Omental fat pad (tissue), 4 donors: ENCODE measurements at places on chromosomes 2 and 18.
A peak's percentile ranks its signal among the peaks of the same experiment; 100 is the strongest.

- no peak for DNase-seq
These were observed 108.4 kb upstream of the COPS8 start for GRCh38 chr2:236977063-236977851.

GRCh38 chr2:26396734-26397298 is 4.9 kb upstream of the DRC1 start:
- no peak for DNase-seq

DNA sequence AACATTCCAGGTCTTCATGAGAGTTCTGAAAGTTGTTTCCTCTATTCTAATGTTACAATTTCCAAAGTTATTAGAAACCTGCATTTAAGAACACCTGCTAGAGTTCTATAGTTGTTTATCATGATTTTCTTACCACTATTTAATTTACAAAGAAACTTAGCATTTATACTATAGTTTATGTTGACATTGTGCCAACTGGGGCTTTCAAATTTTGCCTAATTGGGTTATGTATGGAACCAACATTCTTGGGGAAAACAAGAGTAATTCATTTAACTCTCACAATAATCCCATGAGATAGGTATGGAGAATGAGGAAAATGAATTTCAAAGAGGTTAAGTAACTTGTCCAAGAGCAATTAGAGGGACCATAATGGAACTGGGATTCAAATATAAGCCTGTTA is 28.8 kb upstream of the ADCYAP1 start:
- no peak for DNase-seq

DNA sequence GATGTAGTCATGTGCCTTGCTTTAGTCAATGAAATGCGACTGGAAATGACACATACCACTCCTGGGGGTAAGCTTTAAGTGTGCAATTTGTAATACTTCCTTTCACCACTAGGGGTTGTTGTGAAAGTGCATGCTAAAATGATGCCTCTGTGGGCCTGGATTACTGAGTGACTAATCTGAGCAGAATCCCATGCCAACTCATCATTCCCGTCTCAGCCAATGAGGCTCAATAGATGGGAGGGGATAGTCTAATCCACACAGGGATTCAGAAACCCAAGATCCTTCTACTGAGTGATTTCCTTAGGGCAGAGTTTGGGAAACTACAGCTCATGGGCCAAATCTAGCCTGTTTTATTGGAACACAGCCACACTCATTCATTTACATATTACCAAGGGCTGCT is 54.0 kb downstream of the HRH4 start:
- no peak for DNase-seq

GRCh38 chr2:154452906-154453493 is 245.5 kb upstream of the KCNJ3 start:
- DNase-seq = no peak

GRCh38 chr2:141226560-141226959 is 904.3 kb downstream of the LRP1B start:
- DNase-seq = no peak

GRCh38 chr18:70059684-70060083 is 112.0 kb upstream of the CD226 start:
- no peak for DNase-seq

DNA sequence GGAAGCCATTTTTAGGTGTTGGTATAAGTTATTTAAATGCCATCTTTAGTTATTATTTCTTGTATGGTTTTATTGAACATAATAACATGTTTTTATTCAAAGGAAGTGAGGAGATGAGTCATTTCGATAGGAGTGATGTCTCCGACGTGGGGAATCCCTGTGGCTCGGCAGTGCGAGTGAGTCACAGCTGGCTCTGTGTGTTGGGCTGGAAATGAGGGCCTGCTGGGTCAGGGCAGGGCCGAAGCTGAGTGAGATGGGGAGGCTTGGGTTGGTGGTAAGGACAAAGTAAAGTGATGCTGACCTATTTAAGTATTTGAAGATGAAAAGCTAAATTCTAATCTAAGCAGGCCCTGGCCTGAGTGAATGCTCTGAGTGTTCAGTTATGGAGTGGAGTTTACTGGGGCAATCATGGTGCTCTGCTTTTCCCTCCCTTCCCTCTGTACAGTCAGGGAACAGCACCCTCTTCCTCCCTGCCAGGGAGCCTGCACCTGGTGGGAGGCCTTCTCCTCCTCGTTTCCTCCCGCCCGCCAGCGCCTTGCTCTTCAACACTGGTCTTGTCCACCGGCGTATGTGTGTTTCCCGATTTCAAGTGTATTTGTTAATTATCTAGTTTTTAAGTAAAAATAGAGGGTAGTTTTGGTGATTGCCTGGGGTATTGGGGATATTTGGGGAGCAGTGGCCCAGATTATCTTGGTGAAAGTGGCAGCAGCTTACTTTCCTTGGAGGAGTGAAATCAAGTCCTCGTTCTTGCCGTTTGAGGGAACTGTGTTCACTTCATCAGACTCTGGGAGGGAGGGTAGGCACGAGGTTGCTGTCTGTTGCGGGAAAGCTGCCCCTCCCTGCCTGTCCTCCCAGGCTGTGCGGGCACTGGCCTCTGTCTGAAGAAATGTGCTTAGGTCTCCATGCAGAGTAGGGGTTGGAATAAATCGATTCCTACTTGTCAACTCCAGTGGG is 157.0 kb downstream of the LDLRAD4 start:
- DNase-seq = peak; percentile 61

- no peak for DNase-seq
These were observed 335.2 kb downstream of the GBX2 start for GRCh38 chr2:235832941-235833340.

- no peak for DNase-seq
These were observed 267.5 kb upstream of the SLC8A1 start for GRCh38 chr2:40719414-40719813.

DNA sequence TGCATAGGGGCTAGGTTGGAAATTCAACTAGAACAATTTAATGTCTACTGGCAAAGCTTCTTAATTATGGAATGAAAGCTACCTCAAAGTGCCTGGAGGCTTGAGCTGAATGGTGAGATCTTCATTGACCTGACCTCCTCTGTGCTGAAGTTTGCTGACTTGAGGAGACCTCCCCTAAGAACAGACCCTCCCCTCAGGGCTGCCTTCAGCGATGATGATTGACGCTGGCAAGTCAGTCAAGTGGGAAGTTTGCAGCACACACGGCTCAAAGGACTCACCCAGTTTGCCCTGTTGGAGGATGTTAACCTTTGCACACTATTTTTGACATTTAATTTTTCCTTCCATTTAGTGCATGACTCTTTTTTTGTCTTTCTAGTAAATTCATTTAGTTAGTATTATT is 17.2 kb upstream of the POLE4 start:
- DNase-seq = no peak

GRCh38 chr2:26883956-26884355 is 36.0 kb downstream of the DPYSL5 start:
- no peak for DNase-seq

DNA sequence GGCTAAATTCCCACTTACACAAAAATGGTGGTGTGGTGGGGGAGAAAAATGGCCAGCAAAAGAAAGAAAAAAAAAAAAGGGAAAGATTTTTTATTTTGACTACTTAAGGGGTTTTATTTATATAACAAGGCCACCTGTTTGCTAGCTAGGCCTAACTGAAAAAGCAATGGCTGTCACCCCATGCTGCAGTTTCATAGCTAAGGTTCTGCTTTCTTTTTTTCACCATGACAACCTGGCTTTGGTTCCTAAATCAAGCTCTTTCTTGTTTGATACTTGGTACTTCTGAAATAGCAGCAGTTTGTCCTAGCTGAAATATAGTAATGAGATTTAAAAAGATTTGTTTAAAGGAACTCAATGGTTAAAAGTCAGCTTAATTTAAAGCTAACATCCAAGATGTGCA is 433.2 kb upstream of the MEX3C start:
- no peak for DNase-seq

GRCh38 chr2:7594211-7594610 is 677.0 kb downstream of the RNF144A start:
- no peak for DNase-seq

DNA sequence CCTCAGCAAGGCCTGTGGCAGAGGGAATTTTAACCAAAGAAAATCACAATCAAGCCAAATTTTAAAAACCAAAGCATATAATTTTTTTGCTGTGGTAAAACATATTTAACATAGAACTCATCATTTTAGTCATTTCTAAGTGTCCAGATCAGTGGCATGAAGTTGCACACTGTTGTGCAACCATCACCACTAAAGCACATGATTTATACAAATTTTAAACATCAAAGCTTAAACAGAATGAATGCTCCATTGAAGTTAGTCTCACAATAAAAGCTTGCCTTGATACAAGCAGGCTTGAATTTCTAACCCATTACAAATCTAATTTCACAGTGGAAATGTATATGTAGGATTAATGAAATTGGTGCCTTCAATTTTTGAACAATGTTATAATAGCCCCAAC is 31.2 kb downstream of the FTCDNL1 start:
- DNase-seq = no peak

DNA sequence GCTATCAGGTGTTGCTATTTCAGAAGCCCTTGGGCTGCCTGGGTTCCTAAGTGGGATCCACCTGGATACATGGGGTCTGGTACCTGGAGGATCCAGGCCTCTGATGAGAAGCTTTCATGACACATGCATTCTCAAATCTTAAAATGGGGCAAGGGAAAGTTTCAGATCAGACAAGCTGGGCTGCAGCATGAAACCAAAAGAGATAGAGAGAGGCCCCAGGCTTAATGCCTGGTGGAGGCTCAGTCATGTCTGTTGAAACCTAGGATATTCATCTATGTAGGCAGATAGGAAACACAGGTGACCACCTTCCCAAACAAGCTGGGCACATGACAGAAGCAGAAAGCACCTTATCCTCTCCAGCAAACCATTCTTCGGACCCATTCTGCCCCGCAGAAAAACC is 18.8 kb upstream of the PLB1 start:
- DNase-seq = no peak

- no peak for DNase-seq
These were observed 10.8 kb downstream of the DUSP19 start for GRCh38 chr2:183089192-183089851.

GRCh38 chr18:34915046-34915445 is 126.2 kb upstream of the MAPRE2 start:
- DNase-seq = no peak

DNA sequence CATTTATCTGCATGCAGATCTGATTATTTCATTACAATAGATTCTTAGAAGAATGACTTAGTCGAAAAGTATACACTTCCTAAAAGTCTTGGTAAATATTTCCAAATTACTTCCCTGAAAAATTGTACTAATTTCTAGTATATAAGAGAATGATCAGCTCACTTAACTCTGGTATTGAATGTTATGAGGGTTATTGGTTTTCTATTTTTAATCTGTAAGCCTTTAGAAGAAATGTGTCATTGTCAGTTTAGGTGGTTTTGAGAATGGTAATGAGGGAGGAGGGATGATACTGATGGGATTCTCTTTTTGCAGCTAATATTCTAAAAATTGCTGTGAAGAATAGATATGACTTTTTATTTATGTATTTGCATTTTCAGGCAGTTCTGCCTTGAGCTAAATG is 23.9 kb downstream of the MOB4 start:
- DNase-seq = no peak

- DNase-seq = no peak
These were observed 184.7 kb downstream of the MREG start for GRCh38 chr2:215828528-215829184.

- DNase-seq = no peak
These were observed 57.1 kb downstream of the ADCYAP1 start for GRCh38 chr18:961644-962355.

GRCh38 chr2:98269274-98269673 is 77.0 kb upstream of the CNGA3 start:
- DNase-seq = no peak

DNA sequence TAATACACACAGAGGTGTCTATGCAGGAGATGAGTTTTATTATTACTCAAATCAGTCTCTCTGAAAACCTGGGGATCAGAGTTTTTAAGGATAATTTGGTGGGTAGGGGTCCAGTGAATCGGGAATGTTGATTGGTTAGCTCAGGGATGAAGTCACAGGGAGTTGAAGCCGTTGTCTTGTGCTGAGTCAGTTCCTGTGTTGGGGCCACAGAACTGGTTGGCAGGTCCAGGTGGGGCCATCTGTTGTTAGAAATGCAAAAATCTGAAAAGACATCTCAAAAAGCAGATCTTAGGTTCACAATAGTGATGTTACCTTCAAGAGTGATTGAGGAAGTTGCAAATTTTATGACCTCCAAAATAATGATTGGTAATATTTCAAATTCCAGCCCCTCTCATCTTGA is 86.9 kb downstream of the VSNL1 start:
- DNase-seq = no peak

- no peak for DNase-seq
These were observed 521.0 kb upstream of the RAB6C start for GRCh38 chr2:129458436-129458835.

DNA sequence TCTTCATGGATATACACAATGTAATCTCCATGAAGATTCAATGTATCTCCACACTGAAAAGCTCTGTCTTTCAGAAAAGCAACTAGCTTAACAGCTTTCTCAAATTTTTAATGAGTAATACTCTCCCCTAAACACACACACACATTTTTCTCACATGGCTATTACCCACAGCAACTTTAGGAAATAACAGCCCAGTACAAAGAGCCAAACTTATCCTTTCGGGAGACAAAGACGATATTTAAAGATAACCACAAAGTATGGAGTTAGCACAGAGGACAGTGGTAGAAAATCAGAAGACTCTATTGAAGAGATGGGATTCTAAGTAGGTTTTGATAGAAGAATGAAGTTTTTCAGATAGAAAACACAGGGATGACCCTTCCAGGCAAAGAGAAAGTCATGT is 394.9 kb upstream of the TRIB2 start:
- no peak for DNase-seq

DNA sequence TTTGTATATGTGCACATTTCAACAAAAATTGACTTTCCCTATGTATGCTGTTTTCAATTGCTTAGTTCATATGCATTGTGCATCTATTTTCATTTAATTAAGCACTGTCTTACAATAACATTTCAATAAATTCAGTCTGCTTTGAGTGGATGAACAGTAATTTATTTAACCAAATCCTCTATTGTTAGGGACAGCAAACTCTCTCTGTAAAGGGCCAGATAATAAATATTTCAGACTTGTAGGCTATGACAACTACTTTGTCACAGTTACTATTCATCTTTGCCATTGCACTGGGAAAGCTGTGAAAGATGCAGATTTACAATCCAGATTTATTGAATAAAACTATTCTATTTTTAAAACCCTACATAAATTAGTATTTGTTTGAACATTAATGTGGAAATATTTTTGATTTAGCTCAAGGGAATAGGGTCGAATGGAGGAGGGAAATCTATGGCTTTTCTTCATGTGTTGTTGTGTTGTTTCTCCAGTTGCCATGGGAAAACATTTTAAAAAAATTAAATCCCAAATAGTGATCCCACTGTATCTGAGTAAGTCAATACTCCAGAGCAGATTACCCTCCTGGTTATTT is 14.2 kb upstream of the RAB27B start:
- DNase-seq = no peak
